Right hindlimb (tissue), 1 donor: ENCODE measurements at places on chromosomes 4 and X.

GRCh38 chrX:22365460-22365859 is 92.7 kb downstream of the CBLL2 start:
- no peak for DNase-seq

- DNase-seq = no peak
Observed at GRCh38 chrX:109441266-109441665, 40.6 kb downstream of the GUCY2F start.

DNA sequence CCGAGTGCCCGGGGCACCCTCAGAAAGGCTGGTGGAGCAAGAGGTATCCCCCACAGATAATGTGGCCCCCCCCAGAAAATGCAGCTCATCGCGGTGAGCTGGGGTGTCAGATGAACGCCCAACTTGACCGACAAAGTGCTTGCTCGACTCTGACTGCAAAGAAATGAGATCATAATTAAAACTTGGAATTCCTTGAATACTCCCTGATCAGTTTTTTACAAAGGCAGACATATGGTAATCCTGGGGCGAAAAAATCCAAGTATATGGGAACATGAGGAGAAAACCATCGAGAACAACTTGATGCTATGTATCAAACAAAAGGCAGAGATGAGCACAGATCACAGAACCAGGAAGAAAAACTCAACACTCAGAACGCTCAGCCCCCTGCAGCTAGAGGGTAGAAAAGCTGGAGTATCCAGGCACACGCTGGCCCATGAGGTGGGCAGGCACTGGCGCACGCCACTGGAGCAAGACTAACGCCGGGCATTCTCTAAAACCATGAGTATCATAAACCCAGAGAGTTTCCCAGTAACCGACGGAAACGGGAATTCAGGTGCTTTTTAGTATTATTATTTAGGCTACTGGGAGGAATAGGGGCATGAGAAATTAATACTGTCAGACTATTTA is 127.3 kb downstream of the AFAP1 start:
- peak; percentile 21 for DNase-seq

GRCh38 chr4:96356591-96357370 is 516.9 kb downstream of the PDHA2 start:
- peak; percentile 22 for DNase-seq

DNA sequence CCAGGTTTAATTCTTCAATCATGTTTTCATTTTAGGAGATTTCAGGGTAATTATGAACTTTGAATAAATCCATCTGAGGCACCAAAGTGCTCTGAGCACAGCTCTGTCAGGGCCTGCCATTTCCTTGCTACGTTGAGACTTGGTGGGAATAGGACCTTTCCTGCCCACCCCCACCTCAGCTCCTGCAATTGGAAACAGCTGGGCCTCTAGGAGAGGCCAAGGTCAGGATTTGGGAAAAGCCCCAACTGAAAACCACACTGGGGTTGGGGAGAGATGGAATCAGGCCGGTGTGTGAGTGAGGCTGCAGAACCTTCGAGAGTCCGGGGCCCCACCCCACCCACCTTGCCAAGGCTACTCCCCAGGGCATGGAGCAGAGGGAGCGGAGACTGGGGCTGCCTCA is 212.7 kb upstream of the BCOR start:
- DNase-seq = peak; percentile 22

- peak; percentile 59 for DNase-seq
Observed at GRCh38 chr4:173538148-173538908, 8.3 kb upstream of the HAND2 start.

- DNase-seq = no peak
Observed at GRCh38 chrX:30313322-30313721, 4.1 kb upstream of the NR0B1 start.

- DNase-seq = no peak
Observed at GRCh38 chrX:85111347-85111746, 107.7 kb downstream of the APOOL start.

GRCh38 chrX:74434336-74434735 is 13.0 kb downstream of the SLC16A2 start:
- no peak for DNase-seq

DNA sequence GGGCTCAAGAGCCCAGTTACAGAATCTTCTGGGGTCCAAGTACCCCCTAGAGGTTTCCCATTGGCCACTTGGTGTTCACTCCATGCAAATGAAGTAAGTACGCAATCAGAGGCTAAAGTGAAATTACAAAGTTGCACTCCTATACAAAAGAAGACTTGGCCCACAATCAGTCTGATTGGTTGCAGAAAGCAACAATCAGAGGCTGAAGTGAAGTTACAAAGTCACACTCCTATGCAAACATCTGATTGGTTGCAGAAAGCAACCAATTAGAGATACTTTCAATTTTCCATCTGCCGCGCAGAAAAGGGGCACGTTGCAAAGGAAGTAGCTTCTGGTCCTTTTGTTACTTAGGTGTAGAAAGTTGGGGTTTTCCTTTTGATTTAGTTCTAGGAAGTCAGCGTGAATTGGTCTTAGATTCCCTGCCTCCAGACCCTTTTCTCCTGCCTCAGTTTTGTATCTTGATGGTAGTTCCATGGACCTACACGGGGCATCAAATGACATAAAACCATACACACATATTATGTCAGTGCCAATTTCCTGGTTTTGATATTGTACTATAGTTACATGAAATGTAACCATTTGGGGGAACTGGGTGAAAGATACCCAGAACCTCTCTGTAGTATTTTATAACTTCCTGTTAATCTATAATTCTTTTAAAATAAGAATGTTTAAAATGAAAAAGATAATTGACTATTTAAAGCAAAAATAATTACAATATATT is 12.4 kb upstream of the PIN4 start:
- no peak for DNase-seq

GRCh38 chrX:66014556-66014955 is 25.3 kb downstream of the VSIG4 start:
- no peak for DNase-seq

DNA sequence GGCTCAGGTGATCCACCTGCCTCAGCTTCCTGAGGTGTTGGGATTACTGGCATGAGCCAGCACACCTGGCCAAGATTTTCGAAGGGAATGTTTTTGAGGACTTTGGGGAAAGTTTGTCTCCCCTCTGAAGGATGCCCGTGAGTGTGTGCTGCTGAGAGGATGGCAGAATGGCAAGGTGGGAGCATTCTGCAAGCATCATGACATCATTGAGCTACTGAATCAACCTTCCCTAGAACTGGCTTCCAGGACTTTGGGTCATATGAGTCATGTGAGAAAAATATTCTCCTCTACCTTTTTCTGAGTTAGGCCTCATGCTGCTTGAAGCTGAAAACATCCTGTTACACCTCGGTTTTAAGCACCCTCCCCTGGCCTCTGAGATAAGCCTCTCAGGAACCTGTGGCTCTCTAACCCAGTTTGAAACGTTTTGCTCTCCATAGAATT is 31.0 kb downstream of the TMEM131L start:
- no peak for DNase-seq

DNA sequence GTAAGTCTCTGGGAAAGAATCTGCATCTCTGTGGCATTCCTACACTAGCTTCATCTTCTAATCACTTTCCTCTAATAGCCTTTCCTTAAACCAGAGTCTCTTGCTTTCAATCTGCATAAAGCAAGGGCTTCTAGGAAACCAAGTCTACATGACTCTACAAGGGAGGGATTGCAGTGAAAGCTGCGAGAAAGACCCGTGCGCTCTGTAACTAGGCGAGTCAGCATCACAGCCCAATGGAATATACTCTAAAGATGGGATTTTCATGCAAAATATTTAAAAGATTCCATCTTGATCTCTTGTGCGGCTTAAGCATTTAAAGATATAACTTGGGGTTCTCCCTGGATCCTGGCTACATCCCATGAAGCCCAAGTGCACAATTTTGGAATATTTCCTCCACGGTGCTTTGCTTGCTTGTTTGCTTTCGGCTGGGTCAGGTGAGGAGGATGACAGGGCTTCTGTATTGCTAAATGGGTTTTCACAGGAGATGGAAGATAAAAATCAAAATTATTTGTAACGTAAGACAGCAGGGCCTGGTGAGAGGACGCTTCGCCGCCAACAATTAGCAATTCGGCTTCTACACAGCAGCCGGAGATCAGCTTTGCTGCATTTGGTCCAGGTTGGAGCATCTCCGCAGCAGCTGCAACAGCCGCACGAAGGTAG is 687 bp upstream of the GRIA2 start:
- no peak for DNase-seq

GRCh38 chr4:42331914-42332368 is 65.3 kb upstream of the SHISA3 start:
- no peak for DNase-seq

DNA sequence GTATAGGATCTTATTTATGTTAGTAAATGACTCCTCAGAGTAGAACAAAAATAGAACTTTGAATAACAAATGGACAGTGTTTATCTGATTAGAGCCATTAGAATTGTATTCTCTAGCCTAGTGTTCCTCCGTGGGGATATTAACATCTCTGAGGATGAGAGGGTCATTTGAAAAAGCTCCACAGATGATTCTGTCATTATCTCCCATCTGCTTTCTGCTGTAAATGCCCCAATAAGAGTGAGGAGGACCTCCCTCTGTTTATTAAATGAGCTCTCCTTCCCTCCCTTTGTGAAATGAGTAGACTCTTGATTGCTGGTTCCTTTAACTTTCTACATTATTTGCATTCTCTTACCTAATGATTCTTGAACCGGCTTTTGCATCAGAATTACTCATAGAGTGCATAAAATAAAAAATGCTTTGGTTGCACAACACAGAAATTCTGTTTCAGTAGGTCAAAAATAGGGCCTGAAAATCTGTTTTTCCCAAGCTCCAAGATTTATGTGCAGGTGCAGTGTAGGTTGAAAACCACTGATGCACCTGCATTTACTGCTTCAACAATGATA is 18.0 kb downstream of the GC start:
- DNase-seq = no peak

DNA sequence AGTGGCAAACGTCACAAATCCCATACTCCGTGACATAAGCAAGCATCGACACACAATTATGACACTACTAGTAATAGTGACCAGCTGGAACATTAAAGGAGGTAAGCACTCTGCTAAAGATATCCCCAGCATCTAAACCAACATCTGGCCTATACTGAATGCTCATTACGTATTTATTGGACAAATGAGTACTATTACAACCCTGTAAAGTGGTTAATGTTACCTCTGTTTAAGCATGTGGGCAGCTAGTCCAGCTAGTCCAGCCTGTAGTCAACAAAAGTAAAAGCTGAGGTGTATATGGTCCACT is 419 bp upstream of the RPGR start:
- DNase-seq = no peak

GRCh38 chr4:37388681-37389365 is 144.3 kb downstream of the NWD2 start:
- DNase-seq = no peak

- no peak for DNase-seq
Observed at GRCh38 chrX:110142096-110142495, 139.2 kb downstream of the TMEM164 start.

GRCh38 chr4:82561786-82562563 is at the start of gene TMEM150C:
TSS of gene TMEM150C (minus strand) at chr4:82561988. CDS start at chr4:82504657, 57,331 bp downstream.
- DNase-seq = peak; percentile 45

DNA sequence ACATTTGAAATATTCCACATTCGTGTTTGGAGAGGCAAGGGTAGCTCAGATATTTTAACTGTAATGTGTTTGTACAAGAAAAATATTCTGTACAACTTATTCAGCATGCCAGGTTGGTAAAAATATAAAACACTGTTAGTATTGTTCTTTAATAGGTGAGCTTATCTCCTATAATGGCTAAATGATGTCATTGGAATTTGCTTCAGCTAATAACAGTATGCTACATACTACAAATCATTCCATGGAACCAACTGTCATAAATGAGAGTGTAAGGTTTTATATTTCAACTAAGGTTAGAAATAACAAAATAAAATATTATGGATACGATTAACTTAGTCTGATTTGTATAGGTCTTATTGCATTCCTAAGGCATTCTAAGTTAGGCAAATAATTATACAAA is 206.6 kb downstream of the ADGRL3 start:
- no peak for DNase-seq

DNA sequence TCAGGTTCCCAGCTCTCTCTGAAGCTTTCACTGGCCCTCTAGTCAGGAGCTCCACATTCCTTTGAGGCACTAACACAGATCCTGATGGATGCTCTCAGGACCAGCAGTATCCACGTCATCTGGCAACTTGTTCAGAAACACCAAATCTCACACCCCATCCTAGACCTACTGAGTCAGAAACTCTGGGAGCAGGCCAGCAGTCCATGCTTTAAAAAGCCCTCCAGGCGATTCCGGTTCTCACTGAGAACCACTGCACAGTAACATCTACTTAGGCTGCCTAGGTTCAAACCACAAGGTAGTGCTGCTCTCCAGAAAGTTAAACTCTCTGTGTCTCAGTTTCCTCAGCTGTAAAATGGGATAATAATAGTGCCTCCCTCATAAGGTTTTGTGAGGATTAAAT is 55.3 kb downstream of the CCDC158 start:
- no peak for DNase-seq

GRCh38 chrX:40543661-40544328 is 37.0 kb upstream of the ATP6AP2 start:
- no peak for DNase-seq
